ENCODE measurements at places on chromosomes 2 and 18.
A peak's percentile ranks its signal among the peaks of the same experiment; 100 is the strongest.

GRCh38 chr2:225437319-225437718 is 37.8 kb downstream of the NYAP2 start:
- DNase-seq: no peak

- no peak for DNase-seq
Observed at GRCh38 chr2:7097353-7097895, 180.2 kb downstream of the RNF144A start.

DNA sequence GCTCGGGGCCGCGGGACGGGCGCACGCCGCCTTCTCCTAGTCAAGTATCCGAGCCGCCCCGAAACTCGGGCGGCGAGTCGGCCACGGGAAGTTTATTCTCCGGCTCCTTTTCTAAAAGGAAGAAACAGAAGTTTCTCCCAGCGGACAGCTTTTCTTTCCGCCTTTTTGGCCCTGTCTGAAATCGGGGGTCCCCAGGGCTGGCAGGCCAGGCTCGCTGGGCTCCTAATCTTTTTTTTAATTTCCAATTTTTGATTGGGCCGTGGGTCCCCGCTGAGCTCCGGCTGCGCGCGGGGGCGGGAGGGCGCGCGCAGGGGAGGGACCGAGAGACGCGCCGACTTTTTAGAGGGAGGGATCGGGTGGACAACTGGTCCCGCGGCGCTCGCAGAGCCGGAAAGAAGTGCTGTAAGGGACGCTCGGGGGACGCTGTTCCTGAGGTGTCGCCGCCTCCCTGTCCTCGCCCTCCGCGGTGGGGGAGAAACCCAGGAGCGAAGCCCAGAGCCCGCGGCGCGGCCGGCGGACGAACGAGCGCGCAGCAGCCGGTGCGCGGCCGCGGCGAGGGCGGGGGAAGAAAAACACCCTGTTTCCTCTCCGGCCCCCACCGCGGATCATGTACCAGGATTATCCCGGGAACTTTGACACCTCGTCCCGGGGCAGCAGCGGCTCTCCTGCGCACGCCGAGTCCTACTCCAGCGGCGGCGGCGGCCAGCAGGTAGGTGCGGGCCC is 617 bp downstream of the FOSL2 start:
- DNase-seq: no peak

GRCh38 chr2:210162466-210163124 is 8.6 kb downstream of the KANSL1L start:
- peak; percentile 5 for DNase-seq

- DNase-seq: no peak
Observed at GRCh38 chr2:223442847-223443246, 159.3 kb downstream of the SCG2 start.

DNA sequence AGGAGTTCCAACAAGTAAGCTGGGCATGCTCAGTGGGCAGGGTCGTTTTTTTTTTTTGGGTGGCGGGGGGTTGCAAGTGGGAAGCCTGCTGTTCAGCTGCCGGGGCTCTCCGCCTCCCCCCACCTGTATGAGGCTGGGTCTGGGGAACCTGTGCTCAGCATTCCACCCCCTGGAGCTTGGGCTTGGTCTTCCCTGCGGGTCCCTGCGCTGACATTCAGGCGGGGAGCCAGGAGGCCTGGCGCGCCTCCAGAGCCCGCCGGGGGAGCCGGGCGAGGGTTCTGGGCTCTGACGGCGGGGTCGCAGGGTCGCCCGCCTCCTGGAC is 822 bp upstream of the GPD2 start:
- no peak for DNase-seq
